ENCODE measurements at places on chromosomes 4 and X. TPM values are rescaled to one million over a fixed set of nuclear protein-coding genes. Genes with fewer than 3 reads are reported as not detected.
A peak's percentile ranks its signal among the peaks of the same experiment; 100 is the strongest.

GRCh38 chr4:17502756-17503155 lies 9.1 kb downstream of the QDPR start:
- no peak for ATAC-seq

GRCh38 chr4:6332042-6332668 lies 62.5 kb downstream of the WFS1 start:
- peak; percentile 22 for ATAC-seq

Gene GRID2
- total RNA-seq, result not detected

Gene CXCL8
- total RNA-seq, result 3.2 TPM

Data from esophagus mucosa (tissue), 1 donor.